ENCODE measurements at places on chromosomes 12 and 14.

- no peak for DNase-seq
These were observed 452.0 kb downstream of the FUT8 start for GRCh38 chr14:65864549-65864948.

DNA sequence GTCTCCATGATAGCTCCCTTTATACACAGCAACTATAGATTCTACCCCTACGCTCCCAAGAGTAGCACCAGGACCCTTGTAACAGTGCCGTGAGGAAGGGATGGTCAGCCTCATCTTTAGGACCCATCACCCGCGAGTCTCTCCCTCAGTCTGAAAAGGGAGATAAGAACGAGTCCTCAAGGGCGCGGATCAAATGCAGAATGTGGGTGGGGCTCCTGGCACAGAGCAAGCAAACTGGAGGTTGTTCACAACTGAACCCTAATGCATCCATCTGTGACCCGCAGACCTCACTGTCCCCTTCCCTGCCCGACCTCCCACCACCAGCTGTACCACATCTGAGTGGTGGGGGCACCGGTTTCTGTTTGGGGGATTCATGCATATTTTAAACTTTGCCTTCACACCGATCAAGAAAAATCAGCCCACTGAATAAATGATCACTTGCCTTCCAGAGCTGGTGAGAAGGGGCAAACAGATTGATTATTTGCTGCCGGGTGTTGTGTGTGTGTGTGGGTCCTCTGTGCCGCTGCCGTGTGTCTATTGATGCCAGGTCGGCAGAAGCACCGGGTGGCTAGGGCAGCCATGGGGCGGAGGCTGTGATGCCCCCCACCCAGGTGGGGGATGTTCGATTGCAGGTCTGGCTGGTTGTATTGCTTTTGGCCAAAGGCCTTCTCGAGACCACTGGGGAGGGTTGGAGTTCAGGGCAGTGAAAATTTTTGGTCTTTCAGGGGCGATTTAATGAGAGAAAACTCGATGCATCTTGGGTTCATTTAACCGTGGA is 35.7 kb upstream of the BEGAIN start:
- peak; percentile 54 for DNase-seq

- DNase-seq: no peak
These were observed 33.2 kb downstream of the ETNK1 start for GRCh38 chr12:22658214-22658613.

DNA sequence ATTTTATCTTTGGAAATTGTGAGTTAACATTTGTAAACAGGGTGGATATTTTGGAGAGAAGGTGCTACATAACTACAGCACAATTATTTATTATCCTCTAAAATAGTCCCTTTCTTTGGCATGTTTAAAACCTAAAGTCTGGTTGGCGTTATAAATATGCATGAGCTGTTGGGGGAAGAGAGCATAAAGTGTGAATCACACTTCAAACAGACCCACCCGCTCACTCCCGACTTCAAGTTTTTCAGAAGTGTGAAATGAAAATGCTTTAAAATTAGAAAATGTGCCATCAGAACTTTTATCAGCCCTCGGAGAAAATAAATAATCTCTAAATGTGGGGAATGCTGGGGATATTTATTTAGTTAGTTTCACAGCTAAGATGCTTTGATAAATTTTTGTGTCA is 1006.9 kb downstream of the NRXN3 start:
- DNase-seq: no peak

DNA sequence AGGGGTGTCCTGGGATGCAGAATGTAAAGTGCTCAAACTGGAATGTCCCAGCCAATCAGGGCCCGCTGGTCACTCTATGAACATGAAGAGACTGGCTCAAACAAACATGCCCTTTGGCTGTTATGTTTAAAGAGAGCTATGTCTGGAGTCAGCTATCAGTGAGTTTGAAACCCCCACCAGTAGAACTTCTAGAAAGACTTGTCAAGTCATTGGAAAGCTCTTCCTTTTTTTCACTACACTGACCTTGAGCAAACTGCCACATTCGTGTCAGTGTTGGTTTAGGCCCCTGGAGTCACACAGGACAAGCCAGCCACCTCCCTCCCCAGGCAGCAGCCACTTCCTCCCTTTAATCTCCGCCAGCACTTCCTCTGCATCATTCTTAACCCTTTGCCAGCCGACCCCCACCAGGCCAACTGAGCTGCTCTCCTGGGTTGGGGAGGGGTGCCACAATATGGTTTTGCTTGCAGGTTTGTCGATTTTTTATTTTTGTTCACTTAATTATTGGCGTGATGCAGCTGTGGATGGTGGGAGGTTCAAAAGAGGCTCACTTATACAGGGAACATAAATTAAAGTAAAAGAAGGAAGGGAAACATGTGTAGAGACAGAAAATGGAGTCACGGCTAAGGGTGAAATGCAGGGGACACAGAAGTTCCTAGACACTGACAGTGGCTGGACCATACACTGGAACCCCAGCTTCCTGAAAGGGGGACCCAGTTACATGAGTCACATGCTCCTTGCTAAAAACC is 25.3 kb downstream of the CMKLR1 start:
- no peak for DNase-seq

GRCh38 chr14:66315548-66315947 is 170.6 kb upstream of the CCDC196 start:
- no peak for DNase-seq

DNA sequence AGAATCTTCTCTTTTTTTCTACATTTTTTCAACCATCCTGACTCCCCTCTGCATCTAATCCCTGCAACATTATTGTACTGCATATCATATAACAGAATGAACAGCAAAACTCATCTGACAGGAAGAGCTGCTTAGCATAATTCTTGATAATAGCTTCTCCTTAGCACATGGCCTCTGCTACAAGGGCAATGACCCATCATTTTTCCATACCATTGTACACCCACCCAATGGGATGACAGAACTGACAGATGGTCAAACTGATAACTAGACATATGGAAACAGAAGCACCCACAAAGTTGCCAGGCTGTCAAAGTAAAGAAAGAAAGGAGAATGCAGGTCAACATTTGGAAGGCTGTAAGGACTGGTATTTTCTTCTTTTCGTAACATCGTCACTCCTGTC is 390.4 kb upstream of the USP15 start:
- DNase-seq: no peak

DNA sequence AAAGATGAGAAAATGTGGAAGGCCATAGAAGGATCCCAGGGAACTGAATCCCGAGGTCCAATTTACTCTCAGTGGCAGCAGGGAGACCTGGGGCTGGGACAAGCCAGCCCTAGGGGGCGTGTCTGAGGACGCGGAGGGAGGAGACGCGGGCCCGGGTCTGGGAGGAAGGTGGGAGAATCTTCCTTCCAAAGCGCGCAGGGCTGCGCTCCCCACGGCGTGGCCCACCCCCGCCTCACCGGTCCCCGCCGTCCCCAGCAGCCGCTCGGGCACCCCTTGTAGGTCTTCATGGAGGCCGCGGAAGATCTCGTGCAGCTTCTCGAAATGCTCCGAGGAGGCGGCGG is 323 bp downstream of the VTI1B start:
- peak; percentile 78 for DNase-seq

GRCh38 chr14:69485315-69485660 is 760 bp downstream of the PLEKHD1 start:
- DNase-seq: no peak
